ENCODE measurements at places on chromosomes 5 and 9.

DNA sequence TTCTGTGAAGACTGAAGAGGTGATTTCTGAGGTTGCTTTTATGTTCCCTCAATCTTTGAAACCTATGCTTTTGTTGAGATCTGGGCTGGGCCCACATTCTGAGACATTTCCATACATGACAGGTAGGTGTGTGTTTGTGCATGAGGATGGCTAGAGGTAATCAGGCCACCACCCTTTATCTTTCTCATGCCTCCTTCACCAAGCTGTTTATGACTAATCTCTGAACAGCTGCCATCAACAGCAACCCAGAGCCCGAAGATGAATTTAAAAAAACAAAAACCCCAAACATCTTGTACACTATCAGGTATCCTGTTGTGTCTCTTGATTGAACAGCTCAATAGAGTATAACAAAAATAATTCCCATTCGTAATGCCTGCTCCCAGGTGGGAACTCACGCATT is 12.6 kb upstream of the C5orf46 start:
- no peak for DNase-seq

DNA sequence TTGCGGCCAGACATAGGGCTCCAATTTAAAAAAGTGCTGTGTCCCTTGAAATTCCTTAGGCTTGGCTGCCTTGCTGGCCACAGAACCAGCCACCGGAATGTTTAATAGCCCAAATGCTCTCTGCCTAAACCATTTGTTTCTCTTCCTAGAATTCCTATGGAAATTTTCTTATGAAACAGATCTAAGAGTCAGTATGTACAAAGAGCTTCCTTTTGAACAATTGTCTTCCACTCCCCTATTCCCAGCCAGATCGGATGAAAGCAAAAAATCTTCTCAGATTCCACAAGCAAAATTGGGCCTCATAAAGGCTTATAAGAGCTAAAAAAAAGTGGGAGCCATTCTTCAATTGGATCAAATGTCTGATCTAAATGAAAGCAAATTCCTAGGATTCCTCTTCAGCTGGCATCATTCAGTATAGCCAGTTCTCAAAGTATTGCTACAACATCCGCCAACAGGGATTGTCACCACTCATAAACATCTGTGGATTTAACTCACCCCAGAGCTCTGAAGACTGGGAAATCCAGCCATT is 104.3 kb downstream of the CEMIP2 start:
- no peak for DNase-seq

DNA sequence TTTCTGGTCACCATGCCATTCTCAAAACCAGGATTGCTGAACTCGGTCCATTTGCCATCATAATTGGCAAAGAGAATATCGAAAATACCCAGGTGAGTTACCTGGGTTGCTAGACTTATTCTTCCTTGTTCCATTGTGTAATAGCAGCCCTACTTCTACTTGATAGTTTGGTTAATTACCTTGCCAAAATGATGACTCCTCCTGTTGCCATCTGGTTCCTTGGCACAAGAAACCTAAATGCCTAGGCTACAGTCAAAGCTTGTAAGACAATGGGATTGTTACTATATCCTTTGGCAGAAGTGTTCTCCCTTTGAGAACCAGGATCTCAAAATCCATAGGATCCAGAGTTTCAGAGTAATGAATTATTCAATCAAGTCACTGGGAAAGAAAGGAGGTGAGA is 373.2 kb upstream of the ACTBL2 start:
- no peak for DNase-seq

DNA sequence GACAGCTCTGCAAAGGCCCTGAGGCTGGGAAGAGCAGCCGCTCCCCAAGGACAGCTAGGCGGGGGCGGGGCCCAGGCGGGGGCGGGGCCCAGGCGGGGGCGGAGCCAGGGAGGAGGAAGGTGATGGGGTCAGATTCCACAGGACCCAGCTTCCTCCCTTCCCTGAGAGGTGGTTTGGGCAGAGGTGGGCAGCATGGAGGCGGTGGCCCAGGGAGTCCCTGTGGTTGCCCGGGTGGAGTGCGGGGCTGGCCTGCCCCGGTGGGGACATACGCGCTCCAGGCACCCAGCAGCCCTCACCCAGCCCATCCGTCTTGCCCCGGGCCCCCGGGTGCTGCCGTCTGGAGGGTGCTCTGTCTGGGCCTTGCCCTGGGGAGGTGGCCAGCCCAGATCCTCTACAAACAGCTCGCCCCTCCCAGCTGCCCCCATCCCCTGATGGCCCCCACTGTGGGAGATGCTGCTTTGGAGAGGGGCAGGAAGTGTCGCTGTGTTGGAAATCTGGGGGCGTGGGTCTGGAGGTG is 11.0 kb upstream of the RNU6ATAC start:
- no peak for DNase-seq

DNA sequence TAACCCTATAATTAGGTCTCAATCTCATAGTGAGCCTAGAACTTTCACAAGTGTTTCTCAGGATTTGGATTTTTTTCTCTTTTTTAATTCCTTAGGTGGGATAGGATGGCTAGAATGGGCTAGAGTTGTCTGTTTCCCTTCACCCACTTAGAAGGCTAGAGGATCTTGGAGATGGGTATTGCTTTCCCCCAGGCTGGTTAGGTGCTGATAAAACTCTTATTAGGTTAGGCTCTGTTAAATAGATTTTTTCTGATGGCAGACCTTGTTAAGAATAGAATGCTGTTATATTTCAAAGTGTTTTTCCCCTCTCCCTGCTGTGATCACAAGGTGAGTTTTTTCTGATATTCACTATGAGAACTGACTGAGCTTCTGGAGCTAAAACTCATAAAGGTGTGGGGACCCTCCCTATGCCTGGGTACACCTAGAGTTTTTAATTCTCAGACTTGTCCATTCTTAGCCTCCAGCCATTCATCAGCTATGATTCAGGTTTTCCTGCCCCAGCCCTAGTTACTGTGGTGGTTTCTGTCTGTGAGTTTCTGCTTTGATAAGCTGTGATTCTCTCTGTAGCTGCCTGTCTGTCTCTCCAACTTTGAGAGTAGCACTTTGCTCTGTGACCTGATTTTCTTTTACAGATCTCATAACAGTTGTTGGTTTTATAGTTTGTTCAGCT is 132.4 kb downstream of the HACD4 start:
- DNase-seq: no peak

- DNase-seq: no peak
These were observed 898.5 kb upstream of the SEMA6A start for GRCh38 chr5:117473165-117473564.

DNA sequence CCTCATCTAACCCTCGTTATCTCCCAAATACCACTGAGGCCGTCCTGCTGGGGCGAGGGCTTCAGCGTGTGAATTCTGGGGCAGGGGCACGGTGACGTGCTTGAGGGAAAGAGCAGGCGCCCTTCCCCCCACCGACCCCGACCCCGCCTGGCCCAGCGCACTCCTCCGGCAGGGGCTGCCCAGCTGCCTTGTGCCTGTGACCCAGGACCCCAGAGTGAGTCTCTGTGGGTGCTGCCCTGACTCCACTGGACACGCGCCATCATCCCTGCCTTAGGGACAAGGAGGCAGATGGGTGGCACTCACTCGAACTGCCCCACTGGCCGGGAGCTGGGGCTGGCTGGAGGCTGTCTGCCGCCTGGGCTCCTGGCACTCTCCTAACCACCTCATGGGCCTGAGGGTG is 136.2 kb upstream of the LPCAT1 start:
- DNase-seq: no peak

DNA sequence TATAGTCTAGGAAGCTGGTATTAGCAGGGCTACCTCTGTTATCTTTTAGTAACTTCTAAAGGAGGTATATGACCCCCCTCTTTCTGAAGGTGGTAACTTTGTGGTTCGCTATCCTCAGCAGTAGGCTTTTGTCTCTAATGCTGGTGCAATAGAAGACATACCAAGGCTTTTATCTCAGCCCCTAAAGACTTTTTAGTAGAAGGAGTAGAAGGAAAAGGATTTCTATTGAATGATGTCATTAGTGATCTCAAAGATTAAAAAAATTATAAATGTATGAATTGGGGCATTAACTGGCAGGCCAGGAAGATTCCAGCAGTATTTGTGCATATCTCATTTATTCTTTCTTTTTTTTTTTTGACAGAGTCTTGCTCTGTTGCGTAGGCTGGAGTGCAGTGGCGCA is 78.2 kb downstream of the RAI14 start:
- no peak for DNase-seq

DNA sequence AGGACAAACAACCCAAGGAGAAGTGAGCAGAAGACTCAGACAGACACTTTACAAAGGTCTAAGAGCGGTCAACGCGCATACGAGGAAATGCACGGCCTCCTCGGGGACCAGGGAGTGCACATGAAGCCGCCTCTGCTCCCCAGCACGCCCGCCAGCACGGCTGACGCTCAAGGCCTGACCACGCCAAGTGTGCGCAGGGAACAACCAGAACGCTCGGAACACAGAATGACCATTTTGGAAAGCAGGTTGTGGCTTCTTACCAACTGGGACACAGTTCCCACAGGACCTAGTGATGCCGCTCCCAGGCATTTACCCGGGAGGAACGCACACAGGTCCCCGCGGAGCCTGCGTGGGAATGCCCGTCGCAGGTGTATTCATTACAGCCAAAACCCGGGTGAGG is 191.5 kb upstream of the PPP1R26 start:
- DNase-seq: no peak

GRCh38 chr5:111993242-111993641 is 236.2 kb upstream of the NREP start:
- no peak for DNase-seq

- no peak for DNase-seq
These were observed 20.5 kb upstream of the MEGF9 start for GRCh38 chr9:120734607-120735410.

GRCh38 chr9:116267021-116267420 is 113.4 kb downstream of the PAPPA start:
- no peak for DNase-seq

GRCh38 chr9:130866474-130866965 is 30.1 kb downstream of the QRFP start:
- peak; percentile 25 for DNase-seq

- DNase-seq: no peak
These were observed 42.8 kb upstream of the GDNF start for GRCh38 chr5:37882636-37883035.

DNA sequence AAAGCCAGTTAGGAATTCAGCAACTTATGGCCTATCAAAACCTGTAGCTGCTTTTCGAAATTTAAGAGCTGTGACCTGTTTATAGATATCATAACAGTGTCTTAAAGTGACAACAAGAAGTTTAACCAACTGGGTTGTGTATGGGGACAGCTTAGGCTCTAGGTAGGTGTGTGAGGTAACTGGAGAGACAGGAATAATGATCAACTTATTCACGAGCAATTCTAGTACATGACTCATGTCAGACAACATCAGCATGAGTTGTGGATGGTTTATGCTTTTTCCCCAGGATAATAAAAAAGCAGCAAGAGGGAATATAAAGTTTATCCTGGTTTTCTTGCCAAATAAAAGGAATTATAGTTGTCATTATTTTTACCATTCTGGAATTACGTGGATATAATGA is 88.6 kb downstream of the GDNF start:
- DNase-seq: no peak

DNA sequence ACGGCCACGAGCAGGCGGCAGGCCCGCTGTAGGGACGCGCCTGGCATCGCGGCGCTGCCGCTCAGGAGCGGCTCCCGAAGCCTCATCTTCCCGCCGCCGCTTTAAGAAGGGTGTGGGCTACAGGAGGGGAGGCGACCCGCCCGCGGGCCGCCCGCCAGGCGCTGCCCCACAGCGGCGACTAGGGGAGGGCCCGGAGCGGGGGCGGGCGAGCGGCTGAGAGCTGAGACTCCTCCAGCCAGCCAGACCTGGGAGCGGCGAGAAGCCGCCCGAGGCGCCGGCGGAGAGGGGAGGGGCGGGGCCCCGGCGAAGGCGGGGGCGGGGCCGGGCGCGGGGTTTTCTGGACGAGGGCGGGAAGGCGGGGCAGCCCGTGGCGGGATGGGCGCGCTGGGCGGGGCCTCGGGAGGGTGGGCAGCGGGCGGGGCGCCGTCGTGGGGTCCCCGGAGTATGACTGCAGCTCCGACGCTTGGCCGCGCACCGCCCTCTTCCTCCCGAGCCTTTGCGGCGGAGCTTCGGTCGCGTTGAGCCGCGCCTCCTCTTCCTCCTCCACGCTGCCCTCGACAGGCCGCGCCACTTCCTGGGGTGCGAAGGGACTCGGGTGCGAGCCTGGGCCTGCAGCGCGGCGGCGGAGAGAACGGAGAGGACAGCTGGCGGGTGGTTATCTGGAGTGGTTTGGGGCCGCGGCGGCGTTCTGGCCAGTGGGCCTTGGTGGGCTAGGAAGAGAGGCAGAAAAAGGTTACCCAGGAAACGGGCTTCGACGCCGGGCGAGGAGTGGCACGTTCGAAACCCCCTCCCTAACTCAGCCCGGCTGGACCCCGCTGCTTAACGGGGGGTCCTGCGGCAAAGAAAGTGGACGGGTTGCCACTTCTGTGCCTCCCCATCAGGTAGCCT is at the start of gene B4GALT1:
TSS of gene B4GALT1 (minus strand) at position 253 of the 888 bp plus-strand sequence. CDS start at position 86, 167 bp downstream.
- DNase-seq: peak; percentile 96

DNA sequence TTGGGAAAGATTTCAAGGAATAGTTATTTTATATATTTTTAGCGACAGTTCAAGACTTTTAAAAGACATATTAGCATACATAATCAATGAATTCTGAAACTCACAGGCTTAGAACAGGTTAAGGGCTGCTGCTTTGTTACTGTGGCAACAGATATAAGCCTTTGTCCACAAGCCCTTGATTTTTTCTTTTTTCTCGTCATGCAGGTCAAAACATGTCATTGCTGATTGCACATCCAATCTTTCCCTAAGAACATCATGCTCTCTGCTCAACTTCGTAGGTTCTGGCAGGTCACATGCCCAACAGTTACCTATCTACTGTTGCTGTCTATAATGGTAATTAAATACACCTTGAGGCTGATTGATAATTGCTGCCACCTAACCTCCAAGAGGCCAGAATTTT is 172.5 kb upstream of the PTPRD start:
- no peak for DNase-seq

DNA sequence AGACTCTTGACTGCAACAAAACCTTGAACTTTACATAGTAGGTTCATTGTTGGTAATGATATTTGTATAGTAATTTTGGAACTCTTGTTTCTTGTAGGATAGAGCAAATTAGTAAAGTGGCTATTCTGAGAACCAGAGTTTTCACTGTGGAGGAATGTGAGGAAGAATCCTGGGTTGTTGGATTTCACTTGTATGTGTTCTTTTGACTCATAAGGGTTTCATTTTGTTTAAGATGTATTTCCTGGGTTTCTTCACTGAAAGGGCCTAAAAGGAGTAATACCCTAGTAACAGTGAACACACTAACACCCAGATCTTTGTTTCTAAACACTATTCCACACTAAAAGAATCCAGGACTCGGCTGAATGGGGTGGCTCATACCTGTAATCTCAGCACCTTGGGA is 20.1 kb downstream of the TTC1 start:
- no peak for DNase-seq

- DNase-seq: no peak
These were observed 1603.5 kb upstream of the C9orf72 start for GRCh38 chr9:29176786-29177185.

DNA sequence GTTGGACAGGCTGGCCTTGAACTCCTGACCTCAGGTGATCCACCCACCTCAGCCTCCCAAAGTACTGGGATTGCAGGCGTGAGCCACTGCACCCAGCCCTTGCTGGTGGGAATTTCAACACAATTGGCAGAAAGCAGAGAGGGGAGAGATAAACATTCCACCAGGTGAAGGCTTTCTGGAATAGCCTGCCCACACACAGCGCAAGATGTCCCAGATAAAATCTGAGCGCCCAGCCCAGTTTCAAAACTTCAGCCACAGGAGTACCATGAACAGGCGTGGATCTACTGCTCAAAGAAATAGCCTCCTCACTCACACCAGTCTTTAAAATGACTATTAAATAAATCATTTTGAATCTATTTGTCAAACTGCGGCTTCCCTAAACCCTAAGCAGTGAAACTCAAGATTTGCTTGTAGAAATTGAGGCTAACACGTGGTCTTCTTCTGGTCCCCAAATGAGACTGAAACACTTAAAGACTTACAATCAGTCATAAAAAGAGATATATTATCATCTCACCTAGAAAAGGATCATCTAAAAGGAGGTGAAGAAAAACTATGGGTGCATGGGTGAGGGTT is 34.7 kb downstream of the CAPSL start:
- no peak for DNase-seq
